ENCODE measurements at places on chromosomes 4 and X.

DNA sequence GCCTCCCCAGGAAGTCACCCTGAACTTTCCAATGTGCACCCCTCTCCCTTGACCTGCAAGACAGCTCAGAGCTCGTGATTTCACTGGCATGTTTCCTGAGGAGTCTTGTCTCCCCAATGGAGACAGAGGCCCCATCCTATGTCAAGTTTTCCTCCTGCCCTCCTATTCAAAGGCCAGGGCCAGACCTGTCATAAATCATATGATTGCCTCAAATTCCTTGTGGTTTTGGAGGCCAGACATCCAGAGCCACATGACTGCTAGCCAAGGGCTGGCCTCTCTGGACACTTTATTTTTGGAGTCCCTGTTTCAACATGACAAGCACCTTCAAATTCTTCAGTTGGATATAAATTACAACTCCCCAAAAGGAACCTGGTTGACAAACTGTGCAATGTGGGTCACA lies 76.0 kb upstream of the TFDP3 start:
- no peak for DNase-seq

DNA sequence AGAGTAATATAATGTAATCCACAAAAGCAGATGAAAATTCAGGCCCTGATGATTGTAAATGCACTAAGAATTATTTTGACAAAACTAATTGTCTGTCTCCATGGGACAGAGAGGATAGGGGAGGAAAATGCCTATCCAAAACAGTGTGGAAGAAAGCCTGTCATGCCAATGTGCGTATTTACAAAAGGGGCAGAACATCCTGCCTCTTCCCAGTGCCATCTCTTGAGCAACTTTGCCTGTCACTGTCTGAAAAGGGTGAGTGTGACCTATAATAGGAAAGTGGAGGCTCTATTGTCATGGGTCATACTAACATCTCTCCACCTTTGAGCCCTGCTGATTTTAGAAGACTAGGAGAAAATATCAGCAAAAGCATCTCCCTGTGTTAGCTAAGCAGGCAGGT lies 264.1 kb downstream of the UNC5C start:
- no peak for DNase-seq

- DNase-seq: no peak
These were observed 17.9 kb downstream of the VEGFC start for GRCh38 chr4:176774852-176775251.

- peak; percentile 55 for DNase-seq
These were observed 12.4 kb downstream of the GPAT3 start for GRCh38 chr4:83548151-83548905.

- no peak for DNase-seq
These were observed 280.6 kb downstream of the NR3C2 start for GRCh38 chr4:148161601-148162000.

DNA sequence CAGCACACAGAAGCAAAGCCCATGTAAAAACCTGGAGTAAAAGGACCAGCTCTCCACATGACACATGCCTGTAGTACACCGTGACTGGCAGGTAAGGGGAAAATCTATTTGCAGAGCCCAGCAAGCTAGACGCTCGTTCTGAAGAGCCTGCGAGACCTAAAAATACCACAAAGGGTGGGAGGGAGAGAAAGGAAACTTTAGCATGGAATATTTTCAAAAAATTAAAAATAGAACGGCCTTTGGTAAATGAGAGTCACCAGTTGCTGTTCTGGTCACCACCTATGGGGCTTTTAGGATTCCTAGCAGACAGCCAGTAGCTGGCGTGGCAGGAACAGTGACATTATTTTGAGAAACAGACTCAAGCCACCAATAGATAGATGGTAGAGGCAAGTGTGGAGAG lies 115.5 kb downstream of the MID1IP1 start:
- DNase-seq: no peak

GRCh38 chrX:110852180-110852579 lies 56.6 kb upstream of the CHRDL1 start:
- no peak for DNase-seq

DNA sequence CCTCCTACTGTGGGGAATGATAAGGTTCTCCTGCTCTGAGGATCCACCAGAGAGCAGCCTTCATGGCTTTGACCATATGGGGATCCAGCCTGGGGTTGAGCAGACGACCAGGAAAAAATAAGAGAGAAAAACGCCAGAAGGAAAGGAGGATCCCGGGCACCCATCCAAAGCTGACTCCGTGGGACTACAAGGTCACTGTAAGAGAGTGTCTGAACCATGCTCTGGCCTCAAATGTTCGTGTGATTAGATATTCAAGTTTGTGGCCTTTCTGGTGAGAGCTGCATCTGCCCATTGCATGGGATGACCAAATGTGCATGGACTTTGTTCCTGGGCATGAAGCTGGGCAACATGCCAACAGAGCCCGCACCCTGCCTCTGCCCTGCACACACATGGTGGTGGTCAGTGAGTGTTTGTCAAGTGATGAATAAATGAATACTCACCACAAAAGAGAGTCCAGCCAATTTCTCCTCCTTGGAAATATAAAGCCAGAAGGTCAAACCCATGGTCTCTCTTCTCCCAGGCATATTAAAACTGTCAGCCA lies 346.0 kb upstream of the GATB start:
- no peak for DNase-seq

DNA sequence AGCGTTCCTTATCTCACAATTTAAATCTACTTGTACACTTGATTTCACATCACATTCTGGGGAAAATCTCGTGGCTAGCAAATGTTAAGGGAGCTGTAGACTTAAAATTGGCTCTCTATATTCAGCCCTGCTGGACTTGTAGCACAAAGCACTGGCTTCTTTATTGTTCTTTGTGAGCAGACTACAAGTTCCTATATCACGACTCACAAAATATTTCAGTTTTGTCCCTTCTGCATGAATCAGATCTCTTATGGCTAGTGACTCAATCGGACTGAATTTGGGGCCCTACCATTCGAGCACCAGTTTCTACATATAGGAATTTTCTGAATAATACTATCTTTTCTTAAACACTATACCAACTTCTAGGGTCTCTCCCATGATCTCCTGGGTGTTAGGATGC lies 390.1 kb downstream of the ADAM29 start:
- DNase-seq: no peak

DNA sequence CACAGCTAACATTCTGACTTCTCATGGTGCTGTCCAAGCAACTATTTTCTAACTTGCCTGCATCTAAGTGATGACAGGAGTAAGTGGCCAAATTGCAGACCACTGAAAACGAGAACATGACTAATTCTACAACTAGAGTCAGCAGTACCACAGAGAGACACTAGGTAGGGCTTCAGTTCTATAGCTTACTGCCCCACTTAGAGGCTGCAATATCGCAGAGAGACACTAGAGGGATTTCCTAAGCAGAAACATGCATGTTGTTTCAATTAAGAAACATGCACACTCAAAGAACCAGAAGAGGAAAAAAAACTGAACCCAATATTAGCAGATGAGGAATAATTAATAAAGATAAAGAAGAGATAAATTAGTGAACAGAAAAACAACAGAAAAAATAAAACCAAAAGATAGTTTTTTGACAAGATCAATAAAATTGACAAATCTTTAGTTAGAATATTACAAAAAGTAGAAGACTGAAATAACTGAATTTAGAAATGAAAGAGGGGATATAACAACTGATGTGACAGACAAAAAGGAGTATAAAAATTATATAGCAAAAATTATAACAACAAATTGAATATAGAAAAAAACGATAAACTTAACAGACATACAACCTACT lies 100.8 kb downstream of the SPIN4 start:
- DNase-seq: no peak

DNA sequence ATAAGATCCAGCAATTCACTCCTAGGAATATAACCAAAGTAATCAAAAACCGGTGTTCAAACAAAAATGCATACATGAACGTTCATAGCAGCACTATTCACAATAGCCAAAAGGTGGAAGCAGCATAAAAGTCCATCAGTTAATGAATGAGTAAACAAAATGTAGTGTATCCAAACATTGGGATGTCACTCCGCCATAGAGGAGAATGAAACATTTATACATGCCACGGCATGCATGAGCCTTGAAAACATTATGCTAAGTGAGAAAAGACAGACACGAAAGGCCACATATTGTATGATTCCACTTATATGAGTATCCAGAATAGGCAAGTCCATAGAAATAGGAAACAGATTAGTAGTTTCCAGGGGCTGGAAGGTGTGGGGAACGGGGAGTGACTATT lies 11.0 kb upstream of the PDLIM3 start:
- DNase-seq: no peak

DNA sequence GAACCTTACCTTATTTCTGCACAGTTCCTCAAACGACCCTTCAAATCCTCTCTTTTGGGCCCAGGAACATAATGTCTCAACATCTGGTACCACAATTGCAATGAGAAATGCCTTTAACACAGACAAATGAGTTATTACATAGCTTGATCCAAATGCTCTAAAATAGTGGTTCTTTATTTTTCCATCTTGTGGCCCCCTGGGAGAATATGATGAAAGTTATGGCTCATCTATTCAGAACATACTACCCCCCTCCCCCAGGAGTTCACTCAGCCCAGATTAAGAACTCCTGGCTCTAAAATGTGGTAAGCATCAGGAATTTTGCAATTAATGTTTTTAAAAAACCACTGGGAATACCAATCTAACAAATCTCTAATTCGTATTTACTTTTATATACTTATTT lies 23.9 kb upstream of the CENPU start:
- DNase-seq: no peak

- DNase-seq: no peak
These were observed 380.6 kb downstream of the RAB28 start for GRCh38 chr4:13103382-13104015.

DNA sequence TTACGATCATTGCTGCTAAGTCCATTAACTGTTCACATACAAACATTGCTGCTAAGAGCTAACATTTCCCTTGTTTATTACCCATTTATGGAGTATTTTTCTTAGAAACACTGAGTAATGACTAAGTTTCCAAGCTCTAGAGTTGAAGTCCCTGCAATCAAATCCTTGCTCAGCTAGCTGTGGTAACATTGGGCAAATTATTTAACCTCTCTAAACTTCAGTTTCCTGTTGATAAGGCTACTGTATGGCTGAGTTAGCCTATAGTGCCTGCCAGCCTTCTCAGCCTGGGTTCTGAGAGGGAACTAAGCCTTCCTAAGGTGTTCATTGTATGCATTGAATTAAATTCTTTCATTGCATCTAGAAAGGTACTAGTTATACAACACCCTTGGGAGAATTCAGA lies 15.2 kb upstream of the SCOC start:
- no peak for DNase-seq

DNA sequence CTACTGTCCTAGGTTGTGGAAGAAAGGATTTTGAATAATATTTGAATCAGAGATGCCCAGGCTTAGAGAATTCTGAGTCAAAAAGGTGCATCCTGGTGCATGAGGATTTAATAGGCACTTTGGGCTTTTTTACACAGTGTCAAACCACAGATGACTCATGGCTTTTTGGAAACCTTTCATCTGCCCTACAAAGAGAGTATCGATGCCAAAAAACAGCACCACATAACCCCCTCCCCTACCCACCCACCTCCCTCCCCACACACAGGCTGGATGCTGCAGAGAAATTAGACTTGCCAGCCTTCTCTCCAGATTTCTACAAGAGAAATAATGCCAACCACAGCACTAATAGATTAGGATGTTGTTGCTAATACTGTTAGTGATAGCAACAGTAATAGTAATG lies 779.3 kb downstream of the NLGN4X start:
- no peak for DNase-seq

DNA sequence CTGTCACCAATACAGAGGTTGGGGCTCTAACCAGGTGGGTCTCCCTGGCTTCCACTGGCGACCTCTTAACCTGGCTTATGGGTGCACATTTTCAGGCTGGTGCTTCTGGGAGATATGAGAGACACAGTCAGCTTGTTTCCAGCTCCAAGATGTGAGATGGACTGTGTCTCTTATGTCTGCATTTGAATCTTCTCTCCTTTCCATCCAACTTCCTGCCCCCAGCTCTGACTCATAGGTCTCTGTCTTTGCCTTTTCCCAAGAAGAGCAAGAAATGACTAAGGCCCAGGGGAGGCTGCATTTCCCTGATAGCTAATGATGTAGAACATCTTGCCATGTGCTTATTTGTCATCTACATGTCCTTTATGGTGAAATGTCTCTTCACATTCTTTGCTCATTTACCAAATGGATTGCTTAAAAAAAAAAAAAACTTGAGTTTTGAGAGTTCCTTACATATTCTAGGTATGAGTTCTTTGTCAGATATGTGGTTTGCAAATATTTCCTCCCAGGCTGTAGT lies 3.2 kb upstream of the UXT start:
- no peak for DNase-seq

DNA sequence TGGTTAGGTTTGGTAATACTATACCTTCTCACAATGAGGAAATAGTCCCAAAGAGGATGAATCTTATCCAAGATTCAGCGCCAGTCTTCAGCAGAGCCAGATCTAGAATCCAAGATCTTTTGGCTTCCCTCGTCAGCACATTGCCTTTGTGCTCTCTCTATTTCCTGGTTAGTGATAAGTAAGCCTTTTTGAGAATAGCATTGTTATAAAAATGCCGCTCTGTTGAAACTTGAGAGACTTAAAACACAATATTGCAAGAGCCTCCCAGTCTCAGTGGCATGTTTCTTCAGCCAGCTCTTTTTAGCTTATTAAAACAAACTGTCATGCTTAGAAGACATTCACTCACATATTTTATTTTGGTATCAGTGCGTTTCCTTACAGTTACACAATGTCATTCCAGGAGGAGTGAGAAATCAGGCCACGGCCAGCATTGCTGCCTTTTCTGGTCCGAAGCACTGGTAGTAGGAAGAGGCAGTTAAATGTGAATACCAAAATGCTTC lies 141.4 kb downstream of the KLHL8 start:
- DNase-seq: no peak

- peak; percentile 40 for DNase-seq
These were observed 51.2 kb downstream of the TMPRSS11E start for GRCh38 chr4:68498413-68499007.

DNA sequence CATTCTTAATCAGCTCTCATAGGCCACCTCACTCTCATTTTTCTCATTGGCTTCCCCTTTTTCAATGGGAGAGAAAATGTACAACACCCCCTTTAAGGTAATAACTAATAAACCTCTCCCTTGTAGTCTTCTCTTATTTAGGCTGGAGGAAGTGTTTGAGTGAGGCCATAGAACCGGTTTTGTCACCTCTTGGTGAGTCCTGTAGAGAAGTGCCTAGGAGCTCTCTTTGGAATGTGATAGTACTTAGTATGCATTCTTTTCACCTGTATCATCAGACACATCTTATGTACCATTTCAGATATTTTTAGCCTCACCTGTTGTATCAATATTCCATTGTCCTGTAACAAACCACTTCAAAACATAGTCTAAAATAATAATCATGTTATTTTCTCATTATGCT lies 3.5 kb upstream of the TAB3 start:
- DNase-seq: no peak

- no peak for DNase-seq
These were observed 18.1 kb upstream of the GDPD2 start for GRCh38 chrX:70405003-70405402.

- no peak for DNase-seq
These were observed 51.7 kb downstream of the FAM53A start for GRCh38 chr4:1632109-1633104.

All from NCI-H2029 treated with DMSO at 0.1 percent for 48 hours (cell line).